ENCODE measurements at places on chromosomes 12 and 14. TPM values are rescaled to one million over a fixed set of nuclear protein-coding genes. Genes with fewer than 3 reads are reported as not detected.

The HDAC7 gene
- 66.1 TPM for total RNA-seq

The AHSA1 gene
- 209 TPM for total RNA-seq

The HOXC6 gene
- total RNA-seq, result 3.4 TPM

The KCNC2 gene
- total RNA-seq, result not detected

The C3AR1 gene
- total RNA-seq, result not detected

The GLIPR1L1 gene
- total RNA-seq, result not detected

The ZC3H10 gene
- 3.8 TPM for total RNA-seq

The VEZT gene
- total RNA-seq, result 74.3 TPM

The PCBP2 gene
- total RNA-seq, result 590 TPM

The LRR1 gene
- 43.8 TPM for total RNA-seq

The CCDC198 gene
- 2.3 TPM for total RNA-seq

The PTPRQ gene
- 0.01 TPM for total RNA-seq

The ESR2 gene
- 0.05 TPM for total RNA-seq

The RPS6KL1 gene
- total RNA-seq, result 0.28 TPM

Measured in A549 treated with Mapracorat at 1 μM for 4 hours (cell line).